ENCODE measurements at places on chromosomes 2 and 18. TPM values are rescaled to one million over a fixed set of nuclear protein-coding genes. Genes with fewer than 3 reads are reported as not detected.

ZNF513 gene
- total RNA-seq, result 9.5 TPM

- H3K4me3 ChIP-seq, result no peak overlapping the region
- no peaks in the 10 kb centered on the region for H3K27me3 ChIP-seq
- peaks cover 3% of the 10 kb centered on the region for H3K4me1 ChIP-seq
- no peak for DNase-seq
Measured at GRCh38 chr2:168025487-168026202, 221.8 kb downstream of the STK39 start.

AP1S3 gene
- total RNA-seq, result 1.8 TPM

- no peaks in the 10 kb centered on the region for H3K36me3 ChIP-seq
- H3K4me3 ChIP-seq, result no peak overlapping the region
- H3K27ac ChIP-seq, result peak overlapping the region; percentile 76
- peaks cover 50% of the 10 kb centered on the region for H3K4me1 ChIP-seq
Measured at GRCh38 chr2:215712219-215712868, 276.5 kb upstream of the FN1 start.

GRCh38 chr2:186059096-186059495 is 320.5 kb downstream of the FSIP2 start:
- no peaks in the 10 kb centered on the region for H3K4me1 ChIP-seq
- no peaks in the 10 kb centered on the region for H3K27me3 ChIP-seq
- no peaks in the 10 kb centered on the region for H3K36me3 ChIP-seq
- H3K27ac ChIP-seq, result no peak overlapping the region
- DNase-seq, result peak; percentile 12
- no peak overlapping the region for H3K4me3 ChIP-seq

DNA sequence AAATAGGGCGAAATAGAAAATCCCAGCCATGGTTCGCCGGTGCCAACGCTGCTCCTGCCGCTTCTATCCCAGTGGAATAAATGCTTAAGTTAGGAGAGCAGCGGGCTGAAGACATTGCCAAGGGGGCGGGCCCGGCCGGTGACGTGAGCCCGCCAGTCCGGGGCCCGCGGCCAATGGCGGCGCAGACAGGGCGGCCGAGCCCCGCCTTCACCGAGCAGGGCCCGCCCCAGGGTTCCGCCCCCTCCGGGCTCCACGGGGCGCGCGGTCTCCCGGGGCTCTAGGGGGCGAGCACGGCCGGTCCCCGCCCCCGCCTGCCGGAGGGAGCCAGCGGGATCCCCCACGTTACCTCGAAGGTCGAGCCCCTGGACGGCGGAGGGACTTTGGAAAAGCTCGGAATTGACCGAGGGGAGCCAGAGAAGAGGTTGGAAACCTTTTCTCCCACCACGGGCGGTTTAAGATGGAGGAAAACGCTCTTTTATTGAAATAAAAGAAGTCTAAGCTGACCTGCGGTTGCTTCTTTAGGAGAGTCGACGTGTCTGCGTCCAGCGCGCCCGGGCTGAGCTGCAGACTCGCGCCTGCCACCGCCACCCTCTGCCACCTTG is at the start of gene EPHA4:
EPHA4 (minus strand) TSS at position 86 of the 602 bp plus-strand sequence; CDS start at position 30, 56 bp downstream.
- peak; percentile 97 for DNase-seq
- H3K27me3 ChIP-seq, result no peaks in the 10 kb centered on the region
- peak within 1 kb of the TSS; percentile 45 for H3K27ac ChIP-seq

TGFA gene
- total RNA-seq, result 17.3 TPM

BOK gene
- total RNA-seq, result 36.0 TPM

- H3K27ac ChIP-seq, result no peak overlapping the region
- H3K27me3 ChIP-seq, result peaks cover 19% of the 10 kb centered on the region
- H3K36me3 ChIP-seq, result no peaks in the 10 kb centered on the region
- H3K4me1 ChIP-seq, result peaks cover 11% of the 10 kb centered on the region
- no peak overlapping the region for H3K4me3 ChIP-seq
Measured at GRCh38 chr2:74597410-74597809, 42.9 kb downstream of the DOK1 start.

DNA sequence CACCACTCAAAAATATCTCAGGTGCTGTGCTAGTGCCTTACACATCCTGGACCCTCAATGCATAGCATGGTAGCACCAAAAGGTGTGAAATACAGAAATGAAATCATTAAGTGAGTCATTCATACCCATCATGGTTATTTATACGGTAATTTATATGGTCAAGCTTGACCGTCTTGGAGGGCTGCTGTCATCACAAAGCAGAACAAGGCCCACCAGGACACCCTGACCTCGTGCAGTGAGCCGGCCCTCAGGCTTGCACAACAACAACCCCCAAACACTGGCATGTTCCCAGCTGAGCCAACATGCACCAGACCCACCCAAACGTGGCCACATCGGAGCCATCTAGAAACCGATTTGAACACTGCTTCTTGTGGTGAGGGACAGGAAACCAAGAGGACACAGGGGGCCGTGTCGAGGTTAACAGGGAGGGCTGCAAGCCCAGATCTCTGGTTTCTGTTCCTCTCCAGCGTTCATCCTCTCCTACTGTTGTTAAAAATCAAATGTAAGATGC is 378.5 kb upstream of the ID2 start:
- no peaks in the 10 kb centered on the region for H3K27me3 ChIP-seq
- H3K4me3 ChIP-seq, result no peak overlapping the region
- 0 out of 2 replicates have a peak, but pooled peaks cover 7% of the 10 kb centered on the region for H3K4me1 ChIP-seq
- no peaks in the 10 kb centered on the region for H3K36me3 ChIP-seq

- H3K4me1 ChIP-seq, result no peaks in the 10 kb centered on the region
- H3K36me3 ChIP-seq, result no peaks in the 10 kb centered on the region
- H3K4me3 ChIP-seq, result no peak overlapping the region
- no peaks in the 10 kb centered on the region for H3K27me3 ChIP-seq
Measured at GRCh38 chr2:60047944-60048525, 505.4 kb downstream of the BCL11A start.

HOXD8 gene
- total RNA-seq, result 23.4 TPM

DNA sequence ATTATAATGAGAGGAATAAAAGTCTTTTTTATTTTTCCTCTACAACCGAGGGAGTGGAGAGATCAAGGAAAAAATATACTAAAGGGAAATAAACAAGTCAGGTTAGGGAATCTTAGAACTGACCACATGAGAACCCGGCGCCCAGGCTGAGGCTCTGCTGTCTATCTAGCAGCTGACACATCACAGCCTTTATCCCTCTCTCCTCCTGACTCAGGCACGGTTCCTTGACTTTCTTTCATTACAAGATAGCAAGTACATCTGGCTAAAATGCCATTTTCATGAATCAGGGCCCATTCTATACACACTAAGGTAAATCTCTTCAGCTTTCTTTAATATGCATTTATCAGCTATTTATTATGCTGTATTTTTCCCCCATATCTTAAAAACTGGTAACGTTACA is 296.0 kb downstream of the TMX3 start:
- peaks cover 27% of the 10 kb centered on the region for H3K4me1 ChIP-seq
- no peaks in the 10 kb centered on the region for H3K27me3 ChIP-seq
- no peak overlapping the region for H3K4me3 ChIP-seq
- no peak overlapping the region for H3K27ac ChIP-seq

DNA sequence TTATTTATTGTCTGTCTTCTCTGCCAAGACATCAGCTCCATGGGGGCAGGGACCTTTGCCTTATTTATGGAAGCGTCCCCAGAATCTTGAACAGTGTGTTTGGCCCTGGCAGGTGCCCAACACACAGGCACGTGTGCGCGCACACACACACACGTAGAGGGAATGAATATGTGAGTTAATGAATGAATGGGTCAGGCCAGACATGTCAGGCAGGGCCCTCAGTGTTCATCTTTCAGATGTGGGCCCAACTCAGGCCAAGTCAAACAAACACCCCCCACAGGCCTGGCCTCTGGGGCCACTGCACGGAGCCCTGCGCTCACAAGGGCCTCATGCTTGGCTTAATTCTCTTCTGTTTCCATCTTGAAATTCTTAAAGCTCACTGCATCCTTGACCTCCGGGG is 54.1 kb downstream of the DYSF start:
- no peak overlapping the region for H3K4me3 ChIP-seq
- H3K4me1 ChIP-seq, result no peaks in the 10 kb centered on the region
- H3K36me3 ChIP-seq, result no peaks in the 10 kb centered on the region
- no peak for DNase-seq
- no peak overlapping the region for H3K27ac ChIP-seq

IL1F10 gene
- total RNA-seq, result not detected

POMC gene
- total RNA-seq, result 5.8 TPM

DNA sequence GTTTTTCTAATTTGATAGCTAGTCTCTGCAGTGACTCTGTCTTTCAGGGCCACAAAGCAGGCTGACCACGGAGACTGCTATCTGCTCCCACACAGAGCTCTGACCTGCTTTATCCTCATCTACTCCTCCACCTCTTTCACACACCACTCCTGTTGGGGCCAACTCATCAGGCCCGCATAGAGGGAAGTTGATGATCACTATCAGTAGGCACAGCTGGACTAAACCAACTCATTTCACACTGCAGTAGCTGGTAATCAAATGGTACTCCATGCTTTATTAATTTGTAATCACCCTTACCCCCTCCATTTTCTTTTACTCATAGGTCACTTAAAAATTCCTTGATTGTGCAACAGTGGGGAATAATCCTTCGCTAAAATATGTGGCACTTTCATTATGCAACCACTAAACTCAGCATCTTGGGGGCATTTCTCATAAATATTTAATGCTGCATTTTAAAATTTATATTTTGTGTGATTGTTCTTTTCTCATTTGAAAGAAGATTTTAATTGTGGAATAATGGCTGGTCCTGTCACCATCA is 249.8 kb upstream of the GCFC2 start:
- DNase-seq, result no peak
- no peak overlapping the region for H3K4me3 ChIP-seq

SERPINB4 gene
- not detected for total RNA-seq

- no peak overlapping the region for H3K4me3 ChIP-seq
- DNase-seq, result no peak
Measured at GRCh38 chr18:73597832-73598615, 549.6 kb downstream of the FBXO15 start.

- H3K36me3 ChIP-seq, result no peaks in the 10 kb centered on the region
- H3K27me3 ChIP-seq, result no peaks in the 10 kb centered on the region
- H3K4me1 ChIP-seq, result no peaks in the 10 kb centered on the region
- H3K27ac ChIP-seq, result no peak overlapping the region
- no peak for DNase-seq
Measured at GRCh38 chr2:2586931-2587330, 255.9 kb upstream of the MYT1L start.

- H3K36me3 ChIP-seq, result no peaks in the 10 kb centered on the region
- peak; percentile 0 for DNase-seq
- no peak overlapping the region for H3K27ac ChIP-seq
- no peak overlapping the region for H3K4me3 ChIP-seq
- H3K27me3 ChIP-seq, result no peaks in the 10 kb centered on the region
Measured at GRCh38 chr2:155815851-155816250, 516.7 kb downstream of the NR4A2 start.

ABCB11 gene
- not detected for total RNA-seq

- no peaks in the 10 kb centered on the region for H3K36me3 ChIP-seq
- peak; percentile 16 for DNase-seq
- H3K27ac ChIP-seq, result no peak overlapping the region
- no peaks in the 10 kb centered on the region for H3K4me1 ChIP-seq
- no peaks in the 10 kb centered on the region for H3K27me3 ChIP-seq
Measured at GRCh38 chr2:62362561-62362960, 143.4 kb downstream of the TMEM17 start.

POTEI gene
- total RNA-seq, result not detected

- peak; percentile 26 for DNase-seq
- H3K27ac ChIP-seq, result no peak overlapping the region
- H3K36me3 ChIP-seq, result no peaks in the 10 kb centered on the region
- no peak overlapping the region for H3K4me3 ChIP-seq
- peaks cover 18% of the 10 kb centered on the region for H3K4me1 ChIP-seq
Measured at GRCh38 chr2:27280826-27281225, 1.4 kb upstream of the TRIM54 start.

GRCh38 chr2:236642125-236642524 is 72.5 kb downstream of the ACKR3 start:
- peaks cover 21% of the 10 kb centered on the region for H3K4me1 ChIP-seq
- H3K4me3 ChIP-seq, result 0 out of 2 replicates have a peak overlapping the region, but pooled peaks have one; percentile 16
- DNase-seq, result peak; percentile 58
- peak overlapping the region; percentile 98 for H3K27ac ChIP-seq
- no peaks in the 10 kb centered on the region for H3K36me3 ChIP-seq

DNA sequence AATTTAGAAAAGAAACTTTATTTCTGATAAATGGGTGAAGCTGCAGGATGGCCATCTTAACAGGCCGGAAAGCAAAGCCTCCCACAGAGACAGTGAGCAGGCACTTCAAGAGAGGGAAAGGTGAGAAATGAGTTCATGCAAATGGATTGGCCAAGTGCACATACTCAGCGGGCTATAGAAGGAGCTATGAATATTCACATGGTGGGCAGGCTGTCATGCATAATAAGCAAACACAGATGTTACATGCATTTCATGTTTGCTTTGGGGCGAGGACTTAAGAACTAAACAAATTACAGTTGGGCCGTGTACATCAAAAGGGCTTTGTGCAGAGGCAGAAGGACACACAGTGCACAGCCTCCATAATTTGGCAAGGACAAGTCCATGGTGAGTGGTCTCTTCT is 69.8 kb upstream of the MAL start:
- H3K27ac ChIP-seq, result no peak overlapping the region
- no peak for DNase-seq
- no peaks in the 10 kb centered on the region for H3K4me1 ChIP-seq

MYOM1 gene
- total RNA-seq, result 0.65 TPM

DNA sequence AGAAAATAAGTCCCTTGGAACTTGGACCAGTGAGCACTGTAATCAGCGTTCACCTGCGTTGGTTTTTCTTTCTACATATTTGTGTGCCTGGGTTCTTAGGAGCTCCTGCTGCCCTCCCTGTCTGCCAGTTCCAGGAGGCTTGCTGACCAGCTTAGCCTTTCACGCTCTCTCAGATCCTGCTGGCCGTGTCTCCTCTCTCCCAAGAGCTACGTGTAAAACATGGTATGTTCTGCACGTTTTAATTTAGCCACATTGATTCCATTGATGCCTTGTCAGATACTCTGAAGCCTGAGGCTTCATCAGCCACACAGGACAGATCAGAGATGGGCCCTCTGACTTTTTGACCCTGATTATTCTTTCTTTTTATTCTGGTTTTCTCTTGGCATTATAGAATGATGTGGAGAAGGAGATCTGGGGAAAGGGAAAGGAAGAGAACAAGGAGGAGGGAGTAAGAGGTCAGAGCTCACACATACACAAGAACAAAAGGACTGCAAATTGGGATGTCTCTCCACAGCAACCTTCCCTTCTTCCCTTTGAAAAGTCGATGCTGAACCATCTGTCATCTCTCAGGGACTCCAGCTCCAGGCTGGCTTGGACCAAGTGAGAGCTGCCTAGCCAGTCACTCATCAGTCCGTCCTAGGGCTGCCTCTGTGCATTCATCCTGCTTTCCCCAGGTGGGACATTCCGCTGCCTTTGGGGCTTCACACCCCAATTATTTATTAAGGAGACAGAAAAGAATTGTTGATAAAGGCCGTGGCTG is 152.8 kb downstream of the PIK3C3 start:
- peaks cover 6% of the 10 kb centered on the region for H3K4me1 ChIP-seq
- H3K27ac ChIP-seq, result no peak overlapping the region
- no peaks in the 10 kb centered on the region for H3K27me3 ChIP-seq
- H3K36me3 ChIP-seq, result no peaks in the 10 kb centered on the region
- DNase-seq, result no peak
- no peak overlapping the region for H3K4me3 ChIP-seq

- H3K27me3 ChIP-seq, result peaks cover 71% of the 10 kb centered on the region
- no peaks in the 10 kb centered on the region for H3K4me1 ChIP-seq
Measured at GRCh38 chr2:222318712-222319585, 20.2 kb upstream of the PAX3 start.

TXNDC2 gene
- total RNA-seq, result not detected

Data from GM23248 (cell line).